ENCODE measurements at places on chromosomes 5 and 9.

DNA sequence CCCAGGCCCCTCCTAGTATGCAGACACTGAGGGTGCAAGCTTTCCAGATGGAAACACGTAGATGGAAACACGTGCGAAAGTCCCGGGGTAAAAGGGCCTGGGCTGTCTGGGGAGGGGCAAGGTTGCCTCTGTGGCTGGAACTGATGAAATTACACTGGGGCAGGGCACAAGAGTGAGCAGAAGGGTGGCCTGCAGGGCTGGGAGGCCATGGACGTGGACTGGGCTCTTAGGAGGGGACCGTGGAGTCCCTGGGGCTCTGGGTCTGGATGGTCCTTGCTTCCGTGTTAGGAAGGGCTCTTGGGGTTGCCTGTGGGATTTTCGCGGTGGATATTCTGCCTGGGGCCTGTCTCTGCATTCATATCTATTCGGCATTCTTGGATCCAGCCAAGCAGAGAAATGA, 63.3 kb downstream of the IRX1 start:
- DNase-seq = no peak

DNA sequence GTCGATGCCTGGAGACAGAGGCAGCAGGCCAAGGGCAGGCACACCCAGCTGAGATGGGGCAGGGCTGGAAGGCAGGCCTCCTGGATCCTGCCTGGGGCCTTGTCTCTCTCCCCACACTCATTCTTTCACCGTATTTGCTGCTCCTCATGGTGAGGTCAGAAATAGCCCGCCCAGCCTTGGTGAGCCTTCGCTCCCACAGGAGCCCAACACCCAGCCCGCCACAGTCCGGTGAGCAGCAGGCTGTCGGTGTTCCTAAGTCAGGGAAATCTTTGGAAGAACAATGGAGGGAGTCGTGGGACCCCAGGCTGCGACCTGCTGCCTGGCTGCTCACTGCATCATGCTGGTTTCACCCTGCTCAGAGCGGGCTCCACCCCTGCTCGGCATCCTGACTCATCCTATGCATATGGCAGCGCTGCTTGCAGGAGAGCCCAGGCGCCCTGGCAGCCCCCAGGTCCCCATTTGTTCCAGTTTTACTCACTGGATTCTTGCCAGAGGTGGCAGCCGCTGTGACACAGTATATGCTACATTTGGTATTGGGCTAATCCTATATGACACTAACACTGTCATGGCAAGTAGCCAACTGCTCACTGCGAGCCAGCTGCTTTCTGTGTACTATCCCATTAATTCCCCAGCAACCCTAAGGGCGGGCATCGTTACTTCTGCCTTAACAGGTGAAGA, 53.2 kb upstream of the NCS1 start:
- no peak for DNase-seq

DNA sequence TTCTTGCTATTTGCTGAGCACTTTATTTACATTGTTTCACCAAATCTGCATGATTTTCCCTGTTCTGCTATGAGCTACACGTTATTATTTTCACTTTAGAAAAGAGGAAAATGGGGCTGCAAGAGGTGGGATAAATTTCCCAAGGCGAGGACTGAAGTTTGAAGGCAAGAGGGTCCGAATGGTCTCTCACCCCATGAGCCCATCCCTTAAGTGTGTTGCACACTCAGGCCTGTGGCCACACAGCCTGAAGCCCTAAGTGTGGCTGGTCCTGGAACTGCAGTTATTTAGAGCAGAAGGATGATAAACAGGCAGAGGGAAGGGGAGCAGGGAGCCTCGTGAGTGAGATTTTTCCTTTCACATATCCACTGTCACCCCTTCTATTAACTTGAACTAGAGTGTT, 7.8 kb downstream of the PDE8B start:
- no peak for DNase-seq

- DNase-seq = peak; percentile 57
These were observed 26.6 kb downstream of the GRAMD2B start for GRCh38 chr5:126449751-126450271.

GRCh38 chr9:89274838-89275237, 36.2 kb upstream of the CKS2 start:
- DNase-seq = no peak

DNA sequence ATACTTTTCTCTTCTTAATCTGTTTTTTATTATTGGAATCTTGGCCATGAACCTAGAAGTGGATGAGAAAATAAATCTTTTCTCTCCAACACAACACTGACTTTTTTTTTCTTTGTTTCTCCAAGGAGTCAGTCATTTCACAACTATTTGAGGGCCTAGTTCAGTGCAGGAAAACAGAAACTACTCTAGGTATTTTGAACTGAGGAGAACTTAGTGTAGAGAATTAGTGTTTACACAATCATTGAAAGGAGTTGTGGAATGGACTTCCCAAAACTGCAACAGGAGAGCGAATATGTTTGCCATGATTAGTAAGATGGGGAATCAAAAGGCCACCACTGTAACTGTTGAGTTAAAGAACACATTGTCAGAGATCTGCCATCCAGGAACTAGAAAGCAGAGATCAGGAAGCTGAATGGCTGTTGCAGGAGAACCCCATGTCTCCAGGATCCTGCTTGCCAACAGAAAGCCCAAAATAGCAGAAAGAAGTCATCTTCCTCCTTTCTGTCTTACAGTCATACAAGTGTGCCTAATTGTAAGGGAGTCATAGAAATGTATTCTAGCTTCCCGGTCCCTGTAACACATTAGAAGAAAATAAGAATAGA, 20.3 kb upstream of the PCDH1 start:
- DNase-seq = no peak

GRCh38 chr5:75031366-75031765, 21.0 kb downstream of the GCNT4 start:
- no peak for DNase-seq

DNA sequence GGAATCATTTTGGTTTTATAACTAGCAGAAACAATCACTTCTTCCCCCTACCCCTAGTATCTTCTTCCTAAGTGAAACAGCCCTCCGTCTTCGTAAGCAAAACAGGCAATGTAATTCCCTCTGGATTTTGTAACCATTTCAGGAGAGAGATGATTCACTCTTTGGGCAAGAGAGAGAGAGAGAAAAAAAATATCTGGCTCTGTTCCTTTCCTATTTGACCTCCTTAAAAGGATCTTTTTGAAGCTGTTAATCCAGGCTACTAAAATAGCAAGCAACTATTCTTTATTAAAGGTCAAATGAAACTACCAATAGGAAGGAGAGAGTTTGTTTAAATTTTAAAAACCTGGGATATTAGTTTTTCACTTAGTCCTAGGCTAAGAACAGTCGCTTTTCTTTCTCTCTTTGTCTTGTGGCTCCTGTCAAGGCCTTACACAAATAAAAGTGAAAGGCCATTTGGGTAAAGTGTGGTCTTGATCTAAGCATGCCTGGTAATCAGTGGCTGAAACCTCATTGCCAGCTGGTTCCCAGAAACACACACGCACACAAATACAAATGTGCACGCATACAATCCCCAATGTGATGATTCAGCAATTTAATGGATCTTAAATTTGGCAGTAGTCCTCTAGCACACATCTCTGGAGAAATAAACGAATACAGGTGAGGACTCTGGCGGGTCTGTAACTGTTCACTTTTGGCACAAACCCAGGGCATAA, 70.2 kb downstream of the PRUNE2 start:
- DNase-seq = no peak

- no peak for DNase-seq
These were observed 480.9 kb upstream of the PAPPA start for GRCh38 chr9:115672477-115673316.

GRCh38 chr5:36957953-36958537, 81.5 kb downstream of the NIPBL start:
- no peak for DNase-seq

DNA sequence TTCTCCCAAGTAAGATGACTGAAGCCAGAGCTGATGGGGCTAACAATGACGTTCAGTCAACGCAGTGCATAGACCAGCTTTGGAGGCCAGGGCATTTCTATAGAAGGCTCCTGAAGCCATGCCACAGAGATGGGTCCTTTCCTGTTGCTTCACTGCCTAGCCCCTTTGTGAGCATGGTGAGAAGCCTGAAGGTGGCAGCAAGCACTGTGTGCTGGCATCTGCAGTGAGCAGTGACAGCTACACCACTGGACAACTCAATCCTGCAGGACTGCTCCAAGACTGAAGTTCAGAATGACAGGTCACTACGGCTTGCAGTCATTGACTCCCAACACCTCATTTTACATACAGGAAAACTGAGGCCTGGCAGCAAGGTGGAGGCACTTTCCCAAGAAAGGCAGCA, 229.0 kb downstream of the TSSK1B start:
- DNase-seq = no peak

DNA sequence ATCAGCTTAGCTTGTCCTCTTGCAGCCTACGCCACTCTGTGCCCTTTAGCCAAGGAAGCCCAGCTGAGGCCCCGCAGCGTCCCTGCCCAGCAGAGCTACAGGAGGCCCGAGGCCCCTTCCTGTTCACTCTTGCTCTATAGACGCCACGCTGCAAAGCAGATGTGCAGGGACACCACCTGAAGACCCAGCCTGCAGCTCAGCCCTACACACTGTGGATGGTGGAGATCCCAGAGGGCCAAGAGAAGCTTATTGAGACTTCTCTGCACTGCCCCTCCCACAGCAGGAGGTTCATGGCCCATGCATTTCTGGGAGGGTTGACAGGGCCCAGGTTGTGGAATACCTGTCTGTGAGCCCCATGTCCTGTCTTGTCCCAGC, 33.6 kb downstream of the IRF1 start:
- no peak for DNase-seq

- no peak for DNase-seq
These were observed 15.9 kb upstream of the SLC2A6 start for GRCh38 chr9:133494636-133495326.

- DNase-seq = no peak
These were observed 21.2 kb downstream of the MEGF9 start for GRCh38 chr9:120692901-120693699.

DNA sequence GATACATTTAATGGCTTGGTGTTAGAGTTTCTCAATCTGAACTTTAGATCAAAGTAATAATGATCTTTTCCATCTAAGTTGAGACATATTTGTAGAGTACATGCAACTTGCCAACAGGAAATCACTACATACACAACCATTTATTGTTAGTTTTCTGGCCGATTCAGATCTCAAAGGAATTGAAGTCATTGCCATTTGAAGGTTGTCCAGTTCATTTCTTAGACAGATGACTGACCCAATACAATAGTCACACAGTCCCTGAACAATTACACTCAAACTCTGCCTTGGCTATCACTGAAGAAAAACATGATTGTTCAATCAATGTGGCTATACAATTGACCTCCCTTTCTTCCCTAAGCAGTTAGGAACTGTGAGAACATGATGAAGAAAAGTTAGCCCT, 753.2 kb upstream of the RIOK2 start:
- no peak for DNase-seq

GRCh38 chr5:119537704-119538103, 85.4 kb downstream of the HSD17B4 start:
- DNase-seq = no peak

DNA sequence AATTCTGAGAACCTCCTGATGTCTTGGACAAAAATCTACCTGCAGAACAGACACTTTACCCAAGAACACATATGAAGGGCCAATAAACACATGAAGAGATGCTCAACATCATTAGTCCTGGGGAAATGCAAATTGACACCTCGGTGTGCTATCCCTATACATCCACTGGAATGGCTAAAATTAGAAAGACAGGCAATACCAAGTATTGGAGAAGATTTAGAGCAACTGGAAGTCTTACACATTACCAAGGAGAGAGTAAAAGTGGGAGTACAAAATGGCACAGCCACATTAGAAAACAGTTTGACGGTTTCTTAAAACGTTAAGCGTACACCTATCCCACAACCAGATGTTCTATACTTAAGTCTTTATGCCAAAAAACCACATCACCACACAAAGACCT, 3.3 kb upstream of the TDRD7 start:
- DNase-seq = no peak

GRCh38 chr9:134793288-134794188, 87.1 kb upstream of the FCN2 start:
- DNase-seq = no peak

All from central memory CD4-positive, alpha-beta T cell (primary cell).